Activated CD8-positive, alpha-beta memory T cell treated with anti-CD3 and anti-CD28 coated beads for 1 hour (primary cell): ENCODE measurements at places on chromosomes 11 and 22.

GRCh38 chr11:125369808-125370207 lies 126.3 kb downstream of the FEZ1 start:
- DNase-seq: no peak

DNA sequence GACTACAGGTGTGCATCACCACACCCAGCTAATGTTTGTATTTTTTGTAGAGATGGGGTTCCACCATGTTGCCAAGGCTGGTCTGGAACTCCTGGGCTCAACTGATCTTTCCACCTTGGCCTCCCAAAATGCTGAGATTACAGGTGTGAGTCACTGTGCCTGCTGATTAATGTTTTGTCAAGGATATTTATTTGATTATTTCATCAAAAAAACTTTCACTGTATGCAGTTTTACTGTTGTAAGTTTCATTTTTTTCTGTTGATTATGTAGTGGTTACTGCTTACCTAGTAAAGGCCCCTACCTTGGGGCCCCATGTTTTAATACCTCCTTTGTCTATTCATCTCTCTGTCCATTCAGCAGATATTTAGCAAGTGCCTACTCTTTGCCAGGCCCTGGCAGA lies 16.7 kb upstream of the FAM168A start:
- no peak for DNase-seq

DNA sequence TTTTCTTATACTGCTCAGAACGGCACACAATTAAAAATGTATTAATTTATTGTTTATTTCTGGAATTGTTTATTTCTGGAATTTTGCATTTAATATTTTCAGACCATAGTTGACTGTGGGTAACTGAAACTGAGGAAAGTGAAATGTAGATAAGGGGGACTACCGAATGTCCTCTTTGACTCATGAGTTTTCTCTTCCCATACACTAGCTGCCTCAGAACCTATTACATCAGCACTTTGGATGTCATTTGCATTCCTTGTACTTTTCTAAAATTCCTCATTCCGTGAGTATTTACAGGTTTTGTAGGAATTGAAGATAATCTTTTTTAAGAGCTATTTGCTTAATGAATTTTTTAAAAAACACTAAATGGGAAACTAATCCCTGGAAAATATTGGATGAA lies 29.8 kb downstream of the ZC3H12C start:
- no peak for DNase-seq

- no peak for DNase-seq
Measured at GRCh38 chr11:113372309-113372708, 15.3 kb upstream of the ANKK1 start.

DNA sequence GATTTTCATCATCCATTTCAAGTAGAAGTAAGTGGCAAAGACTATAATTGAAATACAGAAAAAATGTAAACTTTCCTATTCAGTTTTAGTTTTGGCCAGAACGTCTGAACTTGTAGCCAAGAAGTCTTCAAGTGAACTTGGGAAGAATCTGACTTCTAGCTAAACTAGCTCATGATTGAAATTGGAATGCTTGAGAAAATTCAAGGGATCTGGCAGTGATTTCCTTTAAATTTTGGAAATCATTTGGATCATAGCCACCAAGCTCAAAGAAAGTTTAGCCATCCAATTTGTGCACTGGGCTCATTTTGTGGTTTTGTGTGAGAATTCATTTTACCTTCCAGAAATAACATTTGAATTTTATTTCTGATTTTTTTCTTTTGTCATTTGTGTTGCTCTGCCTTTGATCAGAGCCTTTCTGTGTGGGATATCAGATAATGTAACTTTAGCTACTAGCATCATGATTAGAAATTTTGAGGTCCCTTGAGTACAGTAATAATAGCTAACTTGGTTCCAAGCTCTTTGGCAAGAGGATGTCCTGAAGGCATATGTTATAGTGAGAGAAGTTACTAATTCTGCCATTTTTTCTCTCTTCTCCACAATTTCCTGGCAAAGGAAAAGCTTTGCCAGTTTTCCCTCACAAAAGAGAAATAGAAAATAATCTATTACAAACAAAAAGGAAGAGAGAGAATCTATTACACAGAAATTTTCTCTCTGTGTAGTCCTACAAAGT lies 2123.7 kb upstream of the RAG2 start:
- DNase-seq: no peak

DNA sequence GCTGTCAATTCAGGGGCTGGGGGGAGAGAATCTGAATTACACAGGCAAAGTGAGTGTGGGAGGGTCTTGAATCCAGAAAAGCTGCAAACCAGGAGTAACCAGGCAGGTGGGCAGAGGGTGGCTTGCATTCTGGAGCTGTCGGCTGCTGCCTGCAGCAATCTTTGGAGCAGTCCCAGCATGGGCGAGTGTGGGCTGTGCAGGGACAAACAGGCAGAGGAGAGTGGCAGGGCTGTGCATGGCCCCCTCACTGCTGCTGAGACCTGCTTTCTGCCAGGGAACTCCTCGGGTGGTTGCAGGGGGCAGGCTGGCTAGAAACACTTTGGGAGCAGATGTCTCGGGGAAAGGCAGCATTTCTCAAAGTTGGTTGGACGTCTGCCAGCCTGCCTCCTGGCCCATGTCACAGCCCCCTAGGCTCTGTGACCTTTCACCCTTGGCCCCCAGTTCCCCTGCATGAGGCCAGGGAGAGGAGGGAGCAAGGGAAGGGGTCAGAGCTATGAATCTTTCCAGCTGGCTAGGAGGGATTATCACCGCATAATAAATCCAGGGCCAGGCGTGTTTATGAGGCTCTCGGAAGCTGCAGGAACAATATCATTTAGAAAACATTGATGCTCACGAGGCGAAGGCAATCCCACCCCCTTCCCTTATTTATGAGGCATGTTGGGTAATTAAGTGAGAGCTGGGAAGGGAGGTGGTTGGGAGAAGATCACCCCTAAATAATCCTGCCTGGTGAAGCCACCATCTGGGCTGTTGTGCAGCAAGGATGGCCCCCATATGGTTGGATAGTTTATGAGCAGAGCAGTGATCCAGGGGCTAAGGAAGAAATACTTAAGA lies 212.3 kb upstream of the NCAM1 start:
- no peak for DNase-seq

DNA sequence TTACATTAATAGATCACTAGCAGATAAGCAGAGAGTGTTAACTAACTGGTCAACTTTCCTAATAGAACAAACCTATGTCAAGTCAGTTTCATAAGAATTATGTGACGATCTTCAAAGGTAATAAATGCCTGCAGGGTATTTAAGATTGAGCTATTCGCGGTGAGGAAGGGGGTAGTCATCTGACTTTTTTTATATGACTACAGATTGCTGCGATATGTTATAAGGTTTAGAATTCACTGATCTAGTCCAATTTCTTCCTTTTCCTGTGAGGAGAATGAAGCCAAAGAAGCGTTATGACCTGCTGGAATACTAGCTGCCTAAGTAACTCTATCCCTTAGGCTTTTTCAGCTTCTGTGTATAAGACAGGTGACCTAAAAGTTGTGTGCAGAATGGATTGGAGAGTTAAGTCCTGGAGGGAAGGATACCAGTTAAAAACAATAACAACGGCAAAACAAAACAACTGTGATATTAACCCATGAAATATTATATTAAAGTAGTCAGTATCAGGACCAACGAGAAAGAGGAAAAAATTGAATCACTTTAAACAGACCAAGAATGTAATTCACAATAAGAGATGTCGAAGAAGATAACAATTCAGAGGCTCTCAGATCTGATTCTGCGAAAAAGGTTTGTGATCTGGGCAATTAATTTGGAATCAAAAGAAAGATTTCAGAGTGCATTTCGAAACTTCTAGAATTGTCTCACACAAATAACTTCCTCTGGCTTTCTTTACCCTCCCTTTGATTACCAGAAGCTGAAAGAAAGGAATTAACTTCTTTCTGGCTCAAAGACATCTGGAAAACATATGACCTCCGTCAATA lies 630 bp downstream of the CASP4 start:
- no peak for DNase-seq

DNA sequence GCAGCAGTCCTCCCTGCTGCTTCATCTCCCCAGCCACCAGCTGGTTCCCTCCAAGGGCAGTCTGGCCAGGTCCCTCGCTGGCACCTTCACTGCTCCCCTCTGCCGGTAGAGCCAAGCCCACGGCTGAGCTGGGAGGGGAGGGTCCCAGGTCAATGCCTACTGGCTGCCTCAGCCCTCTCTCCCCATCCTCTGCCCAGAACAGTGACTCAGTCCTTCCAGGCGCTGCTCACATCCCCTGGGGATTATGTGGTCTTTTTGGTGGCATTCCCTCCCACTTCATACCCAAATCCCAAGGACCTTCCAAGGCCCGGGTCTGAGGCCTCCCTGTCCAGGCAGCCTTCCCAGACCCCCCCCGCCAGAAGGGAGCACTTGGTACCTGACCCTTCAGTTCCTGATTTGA lies 44.9 kb downstream of the WNT7B start:
- DNase-seq: no peak

- no peak for DNase-seq
Measured at GRCh38 chr22:41873391-41873790, 40.5 kb downstream of the SREBF2 start.

DNA sequence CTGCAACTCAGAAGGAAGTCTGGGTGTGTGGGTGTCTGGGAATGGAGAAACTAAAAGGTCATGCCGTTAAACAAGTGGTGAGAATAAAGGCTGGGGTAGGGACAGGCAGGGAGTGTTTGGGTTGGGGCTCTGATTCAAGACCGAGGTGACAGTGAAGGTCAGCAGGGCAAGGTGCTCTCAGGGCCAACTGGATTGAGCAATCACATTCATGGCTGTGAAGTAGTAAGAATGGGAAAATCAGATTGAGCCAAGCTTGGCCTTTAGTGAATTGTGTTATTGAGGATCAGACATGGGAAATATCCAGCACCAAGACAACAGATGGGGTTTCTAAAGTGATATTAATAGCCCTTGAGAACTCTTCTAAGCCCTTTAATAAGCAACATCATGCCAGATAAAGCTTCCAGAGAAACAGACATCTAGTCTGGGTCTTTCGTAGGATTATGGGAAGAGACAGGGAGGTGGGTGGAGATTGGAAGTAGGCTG lies 24.3 kb downstream of the SCN3B start:
- DNase-seq: no peak

DNA sequence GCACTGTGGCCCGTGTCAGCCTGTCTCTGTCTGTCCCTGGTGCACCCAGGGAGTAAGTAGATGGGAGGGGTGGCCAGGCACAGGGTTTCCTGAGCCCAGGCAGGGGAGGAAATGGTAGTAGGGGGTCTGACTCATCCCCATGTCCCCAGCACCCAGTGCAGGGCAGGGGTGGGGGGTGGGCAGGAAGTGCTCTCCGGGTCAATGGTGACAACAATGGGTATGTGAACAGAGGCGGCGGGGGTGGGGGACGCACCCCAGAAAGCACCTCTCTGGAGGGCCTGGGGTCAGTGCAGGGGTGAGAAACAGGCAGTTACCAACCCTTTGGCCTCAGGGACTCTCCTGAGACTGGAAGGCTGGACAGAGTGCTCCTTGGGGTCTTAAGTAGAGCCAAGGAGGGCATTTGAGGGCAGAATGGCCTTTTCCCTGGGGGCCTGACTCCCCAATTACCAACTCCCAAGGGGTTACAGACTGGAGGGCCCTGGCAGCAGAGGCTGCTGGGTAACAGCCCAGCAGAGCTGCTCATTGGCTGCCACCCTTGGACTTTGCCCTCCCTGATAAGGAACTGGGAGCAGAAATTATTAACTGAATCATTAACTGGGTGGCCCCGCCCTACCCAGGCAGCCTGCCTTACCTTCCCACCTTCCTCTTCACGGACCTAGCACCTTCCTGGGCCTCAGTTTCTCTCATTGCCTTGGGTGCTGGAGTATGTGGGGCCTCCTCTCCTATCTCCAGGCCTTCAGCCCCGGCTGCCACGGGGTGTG lies 4.2 kb downstream of the MYRF start:
- no peak for DNase-seq

GRCh38 chr11:36070213-36070953 lies 126.5 kb downstream of the LDLRAD3 start:
- no peak for DNase-seq

GRCh38 chr11:9061807-9062206 lies 29.6 kb downstream of the SCUBE2 start:
- no peak for DNase-seq

DNA sequence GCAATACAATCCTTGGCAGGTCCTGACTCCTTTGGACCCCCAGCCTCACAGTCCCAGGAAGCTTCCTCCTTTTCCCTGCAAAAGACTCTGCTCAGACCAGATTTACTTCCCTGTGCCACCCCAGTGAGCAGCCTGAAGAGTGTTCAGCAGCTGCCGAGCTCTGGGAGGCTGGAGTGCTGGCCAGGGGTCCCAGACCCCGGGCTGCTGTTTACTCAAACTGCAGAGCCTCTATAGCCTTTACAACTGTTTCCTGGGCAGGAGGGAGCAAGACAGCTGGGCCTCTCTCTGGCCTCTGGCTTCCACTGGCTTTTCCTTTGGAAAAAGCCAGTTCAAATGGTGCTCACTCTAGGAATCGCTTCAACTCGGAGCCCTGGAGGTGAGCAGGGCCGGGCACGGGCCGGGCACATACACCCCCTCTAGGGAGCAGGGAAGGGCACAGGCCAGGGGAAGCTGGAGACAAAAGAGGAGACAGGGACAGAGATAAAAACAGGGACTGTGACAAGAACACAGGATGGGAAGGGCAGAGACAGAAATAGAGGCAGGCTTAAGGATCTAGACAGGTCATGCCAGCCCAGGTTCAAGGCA lies 932 bp downstream of the IRAG1 start:
- no peak for DNase-seq

DNA sequence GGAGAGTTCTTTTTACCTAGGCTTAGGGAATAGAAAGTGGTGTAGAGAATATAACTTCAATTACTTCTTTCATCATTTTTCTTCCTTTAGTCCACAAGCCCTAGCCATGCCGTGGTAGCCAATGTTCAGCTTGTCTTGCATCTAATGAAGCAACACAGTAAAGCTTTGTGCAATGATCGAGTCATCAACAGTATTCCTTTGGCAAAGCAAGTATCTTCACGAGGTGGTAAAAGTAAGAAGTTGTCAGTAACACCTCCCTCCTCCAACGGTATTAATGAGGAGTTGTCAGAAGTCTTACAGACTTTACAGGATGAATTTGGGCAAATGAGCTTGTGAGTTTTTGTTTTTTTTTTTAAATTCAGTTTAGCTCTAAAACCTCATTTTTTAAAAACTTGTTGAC lies 37.4 kb downstream of the CEP57 start:
- no peak for DNase-seq

GRCh38 chr11:16403448-16403803 lies 47.1 kb upstream of the SOX6 start:
- DNase-seq: no peak
